ENCODE measurements at places on chromosomes 7 and 10.

GRCh38 chr7:91596287-91596686 is 284.2 kb downstream of the MTERF1 start:
- DNase-seq = no peak

DNA sequence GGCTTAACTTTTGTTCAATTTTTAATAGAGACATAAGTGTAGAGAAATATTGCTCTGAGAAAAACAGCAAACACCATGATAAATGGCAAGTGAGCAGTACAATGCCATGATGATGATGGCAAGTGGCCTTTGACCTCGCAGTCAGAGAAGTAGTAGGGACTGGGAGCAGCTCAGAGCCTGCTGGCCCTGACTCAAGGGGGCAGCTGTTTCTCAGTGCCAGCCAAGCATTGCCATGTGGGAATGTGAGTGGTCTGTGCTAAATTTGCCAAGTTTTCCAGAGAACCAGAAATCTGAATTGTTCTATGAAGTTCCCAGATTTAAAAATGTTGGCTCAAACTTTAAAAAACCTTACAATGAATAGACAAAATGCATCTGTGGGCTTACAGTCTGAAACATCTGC is 187.9 kb downstream of the BICC1 start:
- no peak for DNase-seq

GRCh38 chr7:39304668-39305405 is 261.4 kb upstream of the YAE1 start:
- DNase-seq = no peak

DNA sequence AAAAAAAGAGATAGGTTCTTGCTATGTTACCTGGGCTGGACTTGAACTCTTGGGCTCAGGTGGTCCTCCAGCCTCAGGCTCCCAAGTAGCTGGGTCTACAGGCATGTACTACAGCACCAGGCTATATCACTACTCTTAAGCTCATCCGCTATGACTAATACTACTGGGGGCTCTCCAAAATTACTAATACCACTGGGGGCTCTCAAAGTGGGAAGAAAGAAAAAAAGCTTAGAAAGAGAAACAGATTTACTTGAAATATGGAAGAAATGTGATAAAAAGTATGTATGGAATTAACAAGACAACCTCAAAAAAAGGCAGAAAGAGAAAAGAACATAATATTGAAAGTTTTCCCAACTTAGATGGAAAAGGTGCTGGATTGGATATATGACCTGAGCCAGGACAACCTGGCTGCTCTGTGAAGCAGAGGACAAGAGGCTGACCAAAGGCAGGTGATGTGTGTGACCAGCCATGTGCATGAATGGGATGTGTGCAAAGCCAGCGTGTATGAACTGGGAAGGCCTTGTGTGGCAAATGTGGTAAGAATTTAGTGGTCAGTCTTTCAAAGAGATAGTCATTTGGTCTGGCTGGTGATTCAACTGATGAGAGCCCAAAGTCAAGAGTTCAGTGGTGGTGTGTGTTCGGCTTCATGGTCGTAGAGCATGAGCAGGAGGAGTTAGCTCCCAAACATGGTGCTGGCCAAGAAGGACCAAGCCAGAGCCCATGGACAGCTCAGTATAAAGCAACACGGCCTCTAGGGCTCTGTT is 232.4 kb upstream of the KLF14 start:
- no peak for DNase-seq

GRCh38 chr10:49173853-49174252 is 14.3 kb downstream of the TMEM273 start:
- no peak for DNase-seq

DNA sequence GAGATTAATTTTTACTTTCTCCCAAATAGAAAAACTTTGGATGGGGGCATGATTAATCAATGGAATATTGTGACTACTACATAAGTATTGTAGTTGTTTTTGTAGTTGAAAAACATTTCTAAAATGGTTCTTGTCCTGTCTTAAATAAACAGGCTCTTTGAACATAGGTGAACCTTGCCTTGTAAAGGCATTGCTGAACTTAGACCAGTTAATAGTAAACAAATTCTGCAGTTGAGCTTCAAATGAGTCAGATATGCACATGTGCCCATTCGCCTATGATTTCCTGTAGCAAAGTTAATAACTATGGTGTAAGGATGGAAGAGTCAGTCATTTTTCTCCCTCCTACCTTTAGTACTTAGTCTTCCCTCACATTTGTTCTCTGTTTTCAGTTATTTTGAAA is 22.6 kb downstream of the CUTC start:
- DNase-seq = no peak

DNA sequence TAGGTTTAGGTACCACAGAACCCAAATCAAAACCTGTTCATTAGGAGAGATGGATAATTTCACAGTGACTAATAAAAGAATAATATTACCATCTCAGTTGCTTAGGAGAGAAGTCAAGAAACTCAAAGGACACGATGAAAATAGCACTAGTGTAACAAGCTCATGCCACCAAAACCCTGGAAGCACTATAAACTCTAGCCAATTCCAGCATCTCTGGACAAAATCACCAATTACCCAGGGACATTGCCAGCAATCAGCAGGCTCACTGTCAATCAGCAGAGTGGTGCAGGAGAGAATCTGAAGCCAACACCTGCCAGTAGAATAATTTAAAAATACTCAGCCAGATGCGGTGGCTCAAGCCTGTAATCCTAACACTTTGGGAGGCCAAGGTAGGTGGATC is 88.9 kb downstream of the ARMH3 start:
- no peak for DNase-seq

DNA sequence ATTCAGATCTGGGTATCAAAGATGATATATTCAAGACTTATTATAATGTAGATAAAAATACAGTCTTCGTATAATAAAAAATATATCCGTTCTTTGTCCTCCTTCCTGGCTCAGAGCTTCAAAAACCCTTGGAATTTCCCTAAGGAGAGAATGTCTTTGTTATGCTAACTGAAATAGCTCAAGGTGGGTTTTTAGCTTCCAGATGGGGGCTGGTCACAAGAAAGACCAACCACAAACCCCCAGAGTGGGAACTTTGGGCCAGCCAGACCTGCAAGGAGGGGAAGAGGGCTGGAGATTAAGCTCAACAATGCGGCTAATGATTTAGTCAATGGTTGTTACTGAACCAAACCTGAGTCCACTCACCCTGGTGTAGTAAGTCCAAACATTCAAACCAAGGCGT is 196.4 kb downstream of the SDHAF3 start:
- DNase-seq = no peak

Measured in endothelial cell (in vitro differentiated cells).